ENCODE measurements at places on chromosomes 11 and 22. TPM values are rescaled to one million over a fixed set of nuclear protein-coding genes. Genes with fewer than 3 reads are reported as not detected.

GRCh38 chr11:108369064-108369463, 98.3 kb downstream of the C11orf65 start:
- no peaks in the 10 kb centered on the region for H3K4me1 ChIP-seq
- H3K36me3 ChIP-seq, result no peaks in the 10 kb centered on the region
- H3K4me3 ChIP-seq, result no peak overlapping the region
- H3K27me3 ChIP-seq, result no peaks in the 10 kb centered on the region

GRCh38 chr22:35330258-35330861, 30.7 kb downstream of the TOM1 start:
- H3K4me3 ChIP-seq, result no peak overlapping the region
- no peaks in the 10 kb centered on the region for H3K36me3 ChIP-seq
- DNase-seq, result no peak
- no peaks in the 10 kb centered on the region for H3K27me3 ChIP-seq
- H3K27ac ChIP-seq, result no peak overlapping the region
- peaks cover 4% of the 10 kb centered on the region for H3K4me1 ChIP-seq

GRCh38 chr11:87634331-87634730, 540.9 kb downstream of the RAB38 start:
- H3K27me3 ChIP-seq, result peaks cover 9% of the 10 kb centered on the region
- H3K36me3 ChIP-seq, result no peaks in the 10 kb centered on the region
- H3K4me3 ChIP-seq, result no peak overlapping the region
- no peak for DNase-seq

DNA sequence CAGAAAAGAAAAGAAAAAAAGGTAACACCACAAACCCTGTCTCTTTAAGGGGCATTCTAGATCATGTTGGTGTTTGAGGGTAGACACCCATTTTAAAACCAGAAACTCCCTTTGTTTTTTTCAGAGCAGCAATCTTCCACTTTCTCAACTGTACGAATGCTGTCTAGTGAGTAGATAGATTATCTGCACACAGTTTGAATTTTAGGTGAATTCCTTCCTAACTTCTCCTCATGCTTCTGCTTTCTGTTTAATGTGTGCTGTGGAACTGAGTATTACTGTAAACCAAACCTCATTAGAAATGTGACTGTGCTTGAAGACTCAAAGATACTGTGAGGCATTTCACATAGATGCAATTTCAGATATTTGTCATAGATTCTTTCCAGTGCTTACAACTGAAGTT, 102.4 kb downstream of the PRMT3 start:
- DNase-seq, result no peak
- H3K27me3 ChIP-seq, result no peaks in the 10 kb centered on the region
- H3K36me3 ChIP-seq, result peaks cover 10% of the 10 kb centered on the region
- no peak overlapping the region for H3K4me3 ChIP-seq
- no peak overlapping the region for H3K27ac ChIP-seq
- H3K4me1 ChIP-seq, result peaks cover 8% of the 10 kb centered on the region

The FAM118A gene
- total RNA-seq, result 11.6 TPM

The ZBTB16 gene
- total RNA-seq, result not detected
